ENCODE measurements at places on chromosomes 6 and 20. TPM values are rescaled to one million over a fixed set of nuclear protein-coding genes. Genes with fewer than 3 reads are reported as not detected.

DNA sequence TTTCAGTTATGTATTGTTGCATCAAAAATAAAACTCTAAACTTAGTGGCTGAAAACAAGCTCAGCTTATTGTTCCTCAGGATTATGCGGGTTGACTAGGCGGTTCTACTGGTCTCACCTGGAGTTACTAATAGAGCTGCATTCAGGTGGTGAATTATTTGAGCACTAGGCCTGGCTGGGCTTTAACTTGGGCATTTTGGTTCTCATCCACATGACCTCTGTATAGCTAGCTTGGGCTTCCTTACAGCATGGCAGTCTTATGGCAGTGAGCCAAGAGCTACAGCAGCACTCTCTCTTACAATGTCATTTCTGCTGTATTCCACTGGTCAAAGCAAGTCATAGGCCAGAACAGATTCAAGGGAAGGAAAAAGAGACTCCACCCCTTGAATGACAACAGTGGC, 1.6 kb downstream of the PGBD1 start:
- DNase-seq = no peak

GRCh38 chr6:39298061-39298460, 16.2 kb downstream of the KCNK17 start:
- DNase-seq = peak; percentile 94

- DNase-seq = no peak
Measured at GRCh38 chr6:99017150-99017549, 69.4 kb upstream of the FBXL4 start.

DNA sequence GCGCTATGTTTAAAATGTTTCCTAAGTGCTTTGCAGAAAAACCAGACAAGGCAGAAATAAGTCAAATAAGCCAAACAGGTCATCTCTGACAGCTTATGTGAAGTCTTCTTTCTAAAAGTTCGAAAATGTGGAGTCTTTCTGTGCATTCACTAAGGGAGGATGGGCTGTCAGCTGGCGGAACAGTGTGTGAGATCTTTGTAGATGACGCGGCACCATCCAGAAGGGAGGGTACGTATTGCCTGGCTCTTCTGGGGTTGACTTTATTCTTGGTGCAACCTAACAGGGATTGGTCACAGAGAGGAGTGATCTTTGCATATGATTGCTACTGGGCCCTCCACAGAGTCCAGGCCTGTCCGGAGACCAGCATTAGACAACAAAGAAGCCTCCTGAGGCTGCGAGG, 114.5 kb upstream of the EDN1 start:
- no peak for DNase-seq

GRCh38 chr6:135546680-135547418, 49.3 kb upstream of the AHI1 start:
- no peak for DNase-seq

- peak; percentile 40 for DNase-seq
Measured at GRCh38 chr6:42010185-42010891, 40.0 kb upstream of the TAF8 start.

- no peak for DNase-seq
Measured at GRCh38 chr20:36214684-36215256, 21.5 kb upstream of the AAR2 start.

The BPHL gene
- 84.5 TPM for total RNA-seq

The COX4I2 gene
- not detected for total RNA-seq

The POU3F2 gene
- total RNA-seq = not detected

The PREX1 gene
- total RNA-seq = 11.1 TPM
